NCI-H1048 (cell line): ENCODE measurements at places on chromosomes 2 and 18.

DNA sequence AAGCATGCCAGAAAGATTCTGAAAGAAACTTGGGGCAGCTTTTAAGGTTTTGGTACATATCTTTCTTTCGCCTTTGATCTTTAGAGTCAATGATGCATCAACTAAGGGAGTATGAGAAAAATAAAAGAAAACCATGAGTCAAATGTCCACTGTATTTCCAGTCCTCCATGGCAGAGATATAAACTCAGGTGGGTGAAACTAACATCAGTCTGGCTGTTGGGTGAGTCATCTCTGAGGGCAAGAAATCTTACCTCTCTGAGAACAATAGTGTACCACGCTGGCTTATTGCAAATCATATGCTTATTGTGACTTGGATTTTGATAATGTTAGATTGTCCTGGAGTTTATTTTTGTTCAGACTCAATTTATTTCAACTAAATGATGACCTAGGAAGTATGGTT is 521.0 kb downstream of the PLCL1 start:
- no peak for DNase-seq

- no peak for DNase-seq
These were observed 75.4 kb downstream of the SFXN5 start for GRCh38 chr2:72996117-72996502.

GRCh38 chr2:8219631-8220355 is 462.1 kb upstream of the ID2 start:
- DNase-seq: no peak

- no peak for DNase-seq
These were observed 4.2 kb downstream of the STAMBP start for GRCh38 chr2:73832930-73833329.

- no peak for DNase-seq
These were observed 377.0 kb downstream of the DCC start for GRCh38 chr18:52716973-52717372.

DNA sequence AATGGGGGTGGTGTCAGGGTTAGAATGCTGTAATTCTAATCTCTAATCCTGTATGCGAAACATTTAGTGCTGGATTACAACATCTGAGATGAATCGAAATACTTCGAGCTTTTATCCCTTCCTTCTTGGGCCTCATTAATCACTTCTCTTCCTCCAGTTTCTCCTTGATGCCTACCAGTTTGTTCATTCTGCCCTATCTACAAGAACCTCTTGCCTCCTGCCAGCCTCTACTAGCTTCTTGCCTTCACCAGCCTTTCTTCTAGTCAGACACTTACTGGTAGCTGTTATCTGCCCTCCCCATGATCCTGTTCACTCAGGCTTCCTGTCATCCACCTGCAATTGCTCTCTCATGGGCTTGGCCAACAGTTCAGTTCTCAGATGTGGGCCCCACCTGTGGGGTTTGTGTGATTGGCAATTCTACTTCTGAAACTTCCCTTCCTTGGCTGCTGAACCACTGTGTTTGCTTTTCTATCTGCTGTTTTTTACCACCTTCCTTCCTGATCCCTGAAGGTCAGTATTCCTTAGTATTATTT is 15.4 kb upstream of the FARP2 start:
- DNase-seq: no peak

GRCh38 chr18:22528291-22528690 is 110.6 kb upstream of the CTAGE1 start:
- DNase-seq: no peak

DNA sequence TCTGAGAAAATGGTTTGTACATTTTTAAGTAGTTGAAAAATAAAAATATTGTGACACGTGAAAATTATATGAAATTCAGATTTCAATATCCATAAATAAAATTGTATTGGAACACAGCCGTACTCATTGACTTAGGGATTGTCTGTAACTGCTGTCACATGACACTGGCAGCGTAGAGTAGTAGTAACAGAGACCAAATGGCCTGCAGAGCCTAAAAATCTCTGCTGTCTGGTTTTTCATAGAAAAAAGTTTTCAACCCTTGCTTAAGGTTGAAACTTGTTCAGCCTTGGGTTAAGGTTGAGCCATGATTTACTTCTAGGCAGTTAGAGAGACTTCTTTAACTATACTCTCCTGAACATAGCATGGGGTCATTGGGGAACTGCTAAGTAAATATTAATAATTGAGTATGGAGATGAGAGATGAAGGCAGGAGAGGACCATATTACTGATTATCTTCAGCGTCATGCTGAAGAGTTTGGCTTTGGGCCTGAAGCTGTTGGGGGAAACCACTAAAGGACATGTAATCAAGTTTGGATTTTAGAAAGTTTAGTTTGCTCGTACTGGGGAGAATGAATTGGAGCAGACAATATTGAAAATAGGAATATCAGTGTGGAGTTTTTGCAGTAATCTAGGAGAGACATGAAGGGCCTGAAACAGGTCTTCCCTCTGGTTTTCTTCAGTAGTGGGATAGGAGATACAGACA is 16.2 kb downstream of the EML4 start:
- DNase-seq: no peak

- no peak for DNase-seq
These were observed 1.7 kb upstream of the PROC start for GRCh38 chr2:127416506-127417001.

DNA sequence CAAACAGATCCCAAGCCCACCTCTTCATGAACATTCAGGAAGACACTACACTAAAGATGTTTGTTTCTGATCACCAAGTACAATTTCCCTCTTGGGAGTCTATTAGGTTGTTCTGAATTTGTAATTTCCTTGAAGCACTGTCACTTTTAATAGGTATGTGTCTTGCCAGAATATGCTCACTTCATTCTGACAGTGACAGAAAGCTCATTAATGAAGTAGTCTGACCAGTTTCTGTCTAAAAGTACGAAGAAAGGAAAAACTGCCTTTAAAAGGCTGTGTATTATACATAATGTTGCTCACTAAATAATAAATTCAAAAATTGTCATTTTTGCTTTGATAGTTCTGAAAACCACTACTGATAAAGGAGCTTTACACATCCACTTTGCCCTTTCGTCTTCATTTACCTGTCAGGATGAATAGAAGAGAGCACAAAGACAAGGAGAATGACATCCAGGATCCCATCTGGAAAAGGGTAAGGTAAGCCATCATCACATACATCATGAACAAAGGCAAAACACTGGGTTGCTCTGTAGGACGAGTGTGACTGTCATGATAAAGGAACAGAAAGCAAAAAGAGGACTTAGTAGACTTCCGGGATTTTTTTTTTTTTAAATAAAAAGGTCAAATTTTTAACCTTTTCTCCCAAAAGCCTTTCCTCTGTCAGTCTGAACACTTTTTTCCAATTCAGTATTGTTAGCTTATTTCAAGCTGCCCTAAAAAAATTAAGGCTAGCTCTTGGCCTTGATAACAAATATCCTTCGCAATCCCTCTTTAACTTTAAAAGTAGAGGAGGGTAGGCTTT is 103.4 kb downstream of the METTL8 start:
- no peak for DNase-seq

GRCh38 chr18:78113940-78114251 is 864.2 kb downstream of the GALR1 start:
- no peak for DNase-seq

- no peak for DNase-seq
These were observed 640.2 kb downstream of the RNF144A start for GRCh38 chr2:7557376-7557775.

GRCh38 chr2:157087373-157088002 is 170.0 kb upstream of the GALNT5 start:
- DNase-seq: no peak

DNA sequence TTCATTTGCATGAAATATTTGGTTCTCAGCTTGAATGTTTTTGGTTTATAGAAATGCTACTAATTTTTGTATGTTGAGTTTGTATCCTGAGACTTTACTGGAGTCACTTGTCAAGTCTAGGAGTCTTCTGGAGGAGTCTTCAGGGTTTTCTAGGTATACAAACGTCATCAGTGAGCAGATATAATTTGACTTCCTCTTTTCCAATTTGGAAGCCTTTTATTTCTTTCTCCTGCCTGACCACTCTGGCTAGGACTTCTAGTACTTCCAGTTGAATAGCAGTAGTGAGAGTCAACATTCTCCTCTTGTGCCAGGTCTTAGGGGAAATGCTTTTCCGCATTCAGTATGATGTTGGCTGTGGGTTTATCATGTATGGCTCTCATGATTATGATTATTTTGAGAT is 55.4 kb upstream of the THUMPD2 start:
- no peak for DNase-seq

DNA sequence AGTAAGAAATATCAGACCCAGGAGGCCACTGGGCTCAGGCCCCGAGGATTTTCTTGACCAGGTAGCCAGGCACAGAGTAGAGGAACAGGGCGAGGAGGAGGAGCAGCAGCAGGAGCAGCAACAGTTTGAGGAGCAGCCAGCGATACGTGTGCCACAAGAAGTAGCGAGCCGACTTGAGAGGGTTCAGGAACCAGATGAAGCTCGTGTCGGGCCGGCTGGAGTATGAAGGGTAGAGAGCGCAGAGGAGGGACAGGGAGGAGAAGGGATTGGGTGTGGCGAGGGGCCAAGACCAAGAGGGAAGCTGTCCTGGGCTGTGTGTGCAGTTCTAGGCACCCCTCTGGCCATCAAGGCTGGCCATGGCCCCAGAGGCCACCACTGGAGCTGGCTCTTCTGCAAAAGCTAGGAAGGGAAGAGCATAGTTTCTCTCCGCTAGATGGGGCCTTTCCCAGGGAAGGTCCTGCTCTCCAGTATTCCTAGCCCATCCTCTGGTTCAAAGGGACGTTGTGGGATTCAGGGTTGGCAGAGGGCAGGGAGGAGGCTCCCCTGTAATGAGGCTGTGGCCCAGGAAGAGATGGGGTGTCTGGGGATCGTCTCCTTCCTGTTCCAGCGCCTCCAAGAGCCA is 17.8 kb downstream of the OTOF start:
- DNase-seq: no peak

DNA sequence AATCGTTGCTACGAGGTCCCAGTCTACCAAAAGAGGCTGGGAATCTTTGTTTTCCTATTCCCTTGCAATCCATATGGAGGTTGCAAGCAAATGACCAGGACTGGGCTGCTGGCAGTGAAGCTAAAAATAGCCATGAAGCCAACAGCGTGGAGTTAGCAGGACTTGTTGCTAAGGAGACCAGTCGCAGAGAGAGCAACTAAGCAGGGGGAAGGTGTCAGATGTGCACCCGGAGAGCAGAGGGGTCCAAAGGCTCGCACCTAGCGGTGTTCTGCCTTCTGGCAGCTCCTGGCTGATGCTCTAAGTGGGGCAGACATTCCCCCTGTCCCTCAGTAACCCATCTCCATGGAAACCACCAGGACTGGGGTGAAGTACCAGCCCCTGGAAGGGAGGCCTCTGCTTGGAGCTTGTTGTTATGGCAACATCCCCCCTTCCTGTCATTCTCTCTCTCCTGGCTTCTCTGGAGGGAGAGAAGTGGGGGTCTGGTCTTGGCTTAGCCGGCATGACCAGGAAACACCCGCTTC is 84.6 kb downstream of the DNMT3A start:
- DNase-seq: no peak

DNA sequence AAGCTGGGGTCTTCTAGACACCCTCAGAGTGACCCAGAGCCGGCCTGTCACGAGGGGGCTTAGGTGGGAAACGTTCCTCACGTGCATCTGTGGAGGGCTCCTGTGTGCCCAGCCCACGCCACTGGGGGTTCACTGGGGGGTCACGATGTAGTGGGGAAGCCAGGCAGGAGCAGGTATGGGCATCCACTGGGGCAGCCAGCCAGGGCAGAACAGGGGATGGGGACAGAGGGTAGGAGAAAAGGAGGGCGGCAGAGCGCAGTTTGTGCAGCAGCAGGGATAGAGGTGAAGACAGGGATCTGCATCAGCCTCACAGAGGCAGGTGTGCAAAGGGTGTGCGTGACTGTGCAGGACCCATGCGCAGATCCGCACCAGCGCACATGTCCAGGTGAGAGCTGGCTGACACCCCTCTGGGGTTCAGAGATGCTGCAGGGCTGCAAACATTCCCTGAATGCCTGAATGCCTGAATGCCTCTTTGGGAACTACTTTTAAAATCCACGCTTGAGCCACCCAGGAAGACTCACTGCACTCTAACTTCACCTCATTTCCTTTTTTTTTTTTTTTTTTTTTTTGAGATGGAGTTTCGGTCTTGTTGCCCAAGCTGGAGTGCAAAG is 10.0 kb downstream of the PNKD start:
- DNase-seq: no peak

DNA sequence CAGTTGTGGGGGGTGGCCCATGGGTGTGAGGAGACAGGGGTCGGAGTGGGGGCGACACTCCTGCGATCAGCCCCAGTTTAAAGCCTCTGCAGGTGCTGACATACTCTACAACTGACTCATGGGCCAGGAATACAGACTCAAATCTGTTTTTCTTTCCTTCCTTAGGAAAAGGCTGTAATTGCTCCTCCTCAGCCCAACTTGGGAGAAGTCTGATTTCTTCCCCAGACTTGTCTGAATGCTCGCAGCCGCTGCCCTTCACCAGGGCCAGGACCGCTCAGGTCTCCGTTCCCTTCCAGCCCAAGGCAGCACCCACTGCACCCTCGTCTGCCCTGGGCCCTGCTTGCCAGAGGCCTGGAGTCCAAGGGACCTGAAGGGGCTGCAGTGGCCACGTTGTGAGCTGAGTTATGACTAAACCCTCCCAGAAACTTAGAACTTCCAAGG is 41.3 kb downstream of the RHOB start:
- no peak for DNase-seq

GRCh38 chr2:160474891-160475787 is 18.5 kb downstream of the RBMS1 start:
- DNase-seq: no peak

DNA sequence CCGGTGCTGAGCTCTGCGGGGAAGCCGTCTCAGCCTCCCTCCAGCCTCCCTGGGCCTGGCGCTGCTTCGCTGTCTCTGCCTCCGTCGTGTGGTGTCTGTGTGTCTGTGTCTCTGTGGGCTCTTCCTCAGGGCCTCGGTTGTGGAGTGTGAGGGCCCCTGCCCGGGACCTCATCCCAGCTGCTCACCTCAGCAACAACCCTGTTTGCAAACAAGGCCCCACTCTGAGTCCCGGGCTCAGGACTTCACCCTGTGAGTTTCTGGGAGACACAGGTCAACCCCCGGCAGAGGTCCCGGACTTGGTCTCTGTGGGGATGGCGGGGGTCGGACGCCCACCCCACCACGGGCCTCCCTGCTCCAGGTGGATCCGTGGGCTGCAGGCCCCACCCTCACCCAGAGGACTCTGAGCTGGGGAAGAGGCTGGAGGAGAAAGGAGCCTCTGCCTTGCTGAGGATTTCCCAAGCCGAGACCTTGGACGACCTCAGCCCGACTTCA is 127.4 kb upstream of the CTDP1 start:
- no peak for DNase-seq

GRCh38 chr2:82591718-82592117 is 1867.4 kb downstream of the SUCLG1 start:
- no peak for DNase-seq

DNA sequence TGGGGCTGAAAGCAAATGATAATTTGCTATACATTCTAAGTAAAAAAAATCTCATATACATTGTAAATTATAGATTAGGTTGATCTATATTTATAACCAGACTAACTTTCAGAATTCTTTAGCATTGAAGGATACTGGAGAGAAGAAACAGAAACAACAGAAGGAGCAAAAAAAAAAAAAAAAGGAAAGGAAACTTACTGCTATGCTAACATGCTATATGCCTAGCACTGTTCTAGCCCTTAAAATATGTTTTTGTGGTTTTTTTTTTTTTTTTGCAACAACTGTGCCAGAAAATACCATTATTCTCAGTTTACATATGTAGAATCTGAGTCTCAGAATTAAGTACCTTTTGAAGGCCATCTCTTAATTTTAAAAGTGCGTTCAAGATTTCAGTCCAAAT is 204.9 kb upstream of the MC4R start:
- DNase-seq: no peak
